ENCODE measurements at places on chromosomes 3 and 15.

DNA sequence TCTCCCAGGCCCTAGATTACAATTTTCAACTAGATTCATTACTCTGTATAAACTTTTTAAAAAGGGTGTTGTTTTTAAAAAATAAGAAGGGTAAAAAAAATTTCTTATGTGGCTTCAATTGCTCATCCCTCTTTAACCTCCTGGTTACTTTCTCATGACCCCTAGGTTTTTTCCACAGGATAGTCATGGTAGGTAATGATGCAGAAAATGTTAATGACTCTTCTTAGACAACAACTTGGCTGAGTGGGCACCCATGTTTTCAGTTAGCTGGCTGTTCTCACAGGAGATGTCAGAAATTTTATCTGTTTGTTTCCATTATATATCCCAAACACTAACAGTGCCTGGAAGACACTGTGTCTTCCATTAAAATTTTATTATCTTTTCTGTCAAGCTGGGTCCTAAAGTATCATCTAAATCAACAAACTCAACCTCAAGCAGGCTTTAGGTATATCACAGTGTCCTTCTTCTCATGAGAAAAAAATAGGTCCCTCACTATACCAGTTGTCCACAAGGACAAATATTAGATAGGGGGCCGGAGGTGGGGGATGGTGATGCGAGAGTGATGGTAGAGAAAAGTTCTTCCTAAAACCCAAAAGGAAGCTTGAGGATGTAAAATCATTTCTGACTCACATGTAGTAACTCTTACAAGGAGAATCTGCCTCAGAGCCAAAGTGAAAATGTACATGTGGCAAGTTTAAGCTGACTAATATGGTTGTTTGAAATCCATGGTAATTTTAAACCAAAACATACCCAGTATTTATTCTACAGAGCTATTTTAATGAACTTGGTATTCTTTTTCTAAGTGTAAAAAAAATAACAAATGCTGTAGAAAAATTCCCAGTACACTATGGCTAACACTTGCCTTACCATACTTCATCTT lies 43.3 kb downstream of the PLOD2 start:
- DNase-seq: no peak

- DNase-seq: no peak
Observed at GRCh38 chr3:100366424-100366823, 31.9 kb downstream of the NIT2 start.

GRCh38 chr3:119604878-119605277 lies 7.2 kb downstream of the PLA1A start:
- DNase-seq: no peak

DNA sequence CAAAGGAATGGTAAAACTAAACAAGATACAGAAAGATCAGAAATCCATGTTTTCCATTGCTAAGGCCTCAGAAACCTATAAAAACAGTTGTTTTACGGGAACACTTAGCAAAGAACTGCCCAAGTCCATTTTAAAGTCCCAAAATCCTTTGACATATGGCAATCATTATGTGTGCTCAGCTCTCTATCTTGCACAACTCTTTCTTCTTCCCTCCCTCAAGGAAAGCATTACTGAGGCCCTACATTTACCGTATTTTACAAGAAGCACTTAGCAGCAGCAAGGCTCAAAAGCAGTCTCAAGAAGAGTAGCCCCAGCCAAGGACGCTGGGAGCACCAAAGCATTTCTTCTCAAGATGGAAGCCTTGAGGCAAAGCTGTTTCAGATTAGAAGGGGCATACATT lies 169.6 kb upstream of the LRTM1 start:
- no peak for DNase-seq

DNA sequence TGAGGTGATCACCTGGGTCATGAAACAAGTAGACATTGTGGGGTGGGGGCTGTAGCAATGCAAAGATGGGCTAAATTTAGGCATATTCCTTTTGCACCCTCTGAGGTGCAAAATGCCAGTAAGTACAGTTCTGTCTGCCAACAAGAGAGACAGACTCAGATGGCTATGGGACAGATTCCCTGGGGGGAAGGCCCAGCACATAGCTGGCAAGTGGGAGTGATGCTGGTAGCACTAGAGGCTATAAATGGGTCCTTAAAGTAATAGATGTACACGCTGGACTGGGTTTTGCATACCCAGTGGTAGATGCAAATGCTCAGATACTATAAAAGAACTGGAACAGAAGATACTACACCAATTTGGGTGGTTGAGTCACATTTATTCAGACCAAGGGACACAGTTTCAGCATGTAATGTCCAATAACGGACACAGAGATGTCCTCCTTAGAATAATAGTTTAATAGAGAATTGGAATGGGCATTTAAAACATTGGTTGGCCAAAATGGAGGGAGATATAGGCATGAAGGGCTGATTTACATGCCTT lies 67.4 kb upstream of the RNU6-1 start:
- no peak for DNase-seq

DNA sequence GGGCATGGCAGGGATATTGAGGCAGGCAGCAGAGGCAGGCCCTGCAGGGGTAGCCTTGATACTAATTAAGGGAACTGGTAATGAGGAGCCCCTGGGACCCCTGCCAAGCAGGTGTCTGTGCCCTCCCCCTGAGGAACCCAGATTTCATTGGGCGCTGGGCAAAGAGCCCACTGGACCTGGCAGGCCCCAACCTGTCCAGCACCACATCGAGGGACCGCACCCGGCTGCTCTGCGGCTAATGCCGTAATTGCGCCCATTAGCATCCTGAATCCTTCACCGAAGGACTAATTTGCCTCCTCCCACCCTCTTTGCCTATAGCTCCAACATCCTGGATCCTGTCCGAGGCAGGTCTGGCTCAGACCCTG lies 13.7 kb upstream of the SEMA3B start:
- no peak for DNase-seq

DNA sequence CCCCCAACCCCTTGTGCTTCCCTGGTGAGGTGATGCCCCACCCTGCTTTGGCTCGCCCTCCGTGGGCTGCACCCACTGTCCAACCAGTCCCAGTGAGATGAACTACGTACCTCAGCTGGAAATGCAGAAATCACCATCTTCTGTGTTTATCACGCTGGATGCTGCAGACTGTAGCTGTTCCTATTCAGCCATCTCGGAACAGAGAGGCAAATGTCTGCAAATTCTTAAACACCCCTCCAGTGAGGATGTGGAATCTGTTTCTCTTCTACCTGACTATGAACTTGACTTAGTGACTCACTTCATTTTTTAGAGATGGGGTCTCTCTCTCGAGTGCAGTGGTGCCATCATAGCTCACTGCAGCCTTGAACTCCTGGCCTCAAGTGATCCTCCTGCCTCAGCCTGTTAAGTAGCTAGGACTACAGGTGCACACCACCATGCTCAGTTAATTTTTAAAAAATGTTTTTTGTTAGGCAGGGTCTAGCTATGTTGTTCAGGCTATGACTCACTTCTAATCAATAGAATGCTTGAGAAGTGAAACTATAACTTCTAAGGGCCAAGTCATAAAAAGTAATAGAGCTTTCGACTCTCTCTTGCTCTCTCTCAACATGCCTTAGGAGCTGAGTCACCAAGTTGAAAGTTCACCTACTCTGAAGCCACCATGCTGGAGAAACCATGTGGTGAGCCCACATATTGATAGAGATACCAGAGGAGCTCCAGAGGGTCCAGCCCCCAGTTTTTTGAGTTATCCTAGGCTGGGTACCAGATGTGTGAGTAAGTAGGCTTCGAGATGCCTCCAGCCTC lies 11.5 kb upstream of the PARP14 start:
- no peak for DNase-seq

DNA sequence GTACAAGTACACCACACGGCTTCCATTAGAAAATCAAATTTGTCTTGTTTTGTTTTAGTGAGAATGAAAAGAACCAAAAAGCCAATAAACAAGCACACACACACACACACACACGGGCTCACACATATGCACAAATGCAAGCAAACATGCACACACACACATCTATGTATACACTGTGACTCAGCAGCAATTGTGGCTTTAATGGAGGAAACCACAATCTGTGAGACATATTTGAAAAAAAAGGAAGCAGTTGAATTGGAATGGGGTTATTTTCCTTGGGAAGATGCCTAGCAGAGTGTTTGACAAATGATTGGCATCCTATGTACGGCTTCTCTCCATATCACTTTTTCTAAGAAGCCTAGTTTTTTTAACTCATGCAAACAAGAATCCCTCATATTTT lies 201.1 kb upstream of the ARRDC4 start:
- no peak for DNase-seq

- DNase-seq: peak; percentile 37
Observed at GRCh38 chr3:185659942-185660921, 74.1 kb downstream of the SENP2 start.

- DNase-seq: no peak
Observed at GRCh38 chr15:101326462-101327146, 31.6 kb upstream of the SNRPA1 start.

- no peak for DNase-seq
Observed at GRCh38 chr15:68431037-68431791, 749 bp downstream of the ITGA11 start.

DNA sequence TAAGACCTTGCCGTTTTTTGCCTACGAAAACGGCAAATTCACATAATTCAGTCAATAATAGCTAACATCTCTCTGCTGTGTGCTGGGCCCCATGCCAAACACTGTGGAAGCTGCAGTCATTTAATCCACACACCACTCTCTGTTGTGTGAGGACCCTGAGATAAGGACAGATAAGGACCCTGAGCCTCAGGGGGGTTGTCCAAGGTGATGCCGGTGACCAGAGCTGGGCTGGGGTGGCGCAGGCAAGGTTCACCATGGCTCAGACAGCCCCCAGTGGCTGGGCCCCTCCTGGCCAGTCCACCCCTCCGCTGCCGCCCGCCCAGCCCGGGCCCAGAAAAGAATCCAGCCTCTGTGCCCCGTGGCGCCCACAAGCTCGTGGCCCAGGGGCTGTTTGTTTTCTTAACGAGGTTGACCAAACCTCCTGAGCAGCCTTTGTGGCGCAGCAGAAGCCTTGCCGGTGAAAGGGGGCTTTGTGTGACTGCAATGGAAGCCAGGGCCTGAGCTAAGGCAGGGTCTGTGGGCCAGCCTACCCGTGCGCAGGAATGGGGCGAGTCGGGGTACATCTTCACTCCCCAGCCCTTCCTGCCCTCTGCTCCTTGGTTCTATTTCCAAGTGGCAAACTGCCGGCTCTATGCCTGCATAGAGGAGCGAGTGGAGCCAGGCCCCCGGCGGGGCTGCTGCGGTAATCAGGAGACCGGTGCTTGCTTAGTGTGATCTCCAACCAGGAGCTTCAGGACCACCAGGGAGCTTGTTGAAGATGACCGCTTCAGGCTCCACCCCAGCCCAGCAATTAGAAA lies 4.4 kb upstream of the SNX22 start:
- DNase-seq: no peak

DNA sequence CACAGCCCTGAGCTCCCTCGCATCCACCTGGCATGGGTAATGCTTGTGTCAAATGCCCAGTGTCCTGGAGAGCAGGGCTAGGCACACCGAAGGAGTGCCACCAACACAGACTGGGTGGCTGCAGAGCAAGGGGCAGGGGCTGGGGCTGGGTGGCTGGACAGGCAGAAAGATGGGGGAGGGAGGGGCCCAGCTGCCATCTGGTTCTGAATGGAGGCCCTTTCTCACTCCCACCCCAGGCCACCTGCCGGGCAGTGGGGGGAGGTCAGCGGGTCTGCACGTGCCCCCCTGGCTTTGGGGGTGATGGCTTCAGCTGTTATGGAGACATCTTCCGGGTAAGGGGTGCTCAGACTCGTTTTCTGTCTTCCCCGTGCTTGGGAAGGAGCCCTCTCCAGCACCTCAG lies 17.0 kb downstream of the STAB1 start:
- DNase-seq: no peak

- no peak for DNase-seq
Observed at GRCh38 chr3:196883361-196883760, 15.6 kb downstream of the SENP5 start.

DNA sequence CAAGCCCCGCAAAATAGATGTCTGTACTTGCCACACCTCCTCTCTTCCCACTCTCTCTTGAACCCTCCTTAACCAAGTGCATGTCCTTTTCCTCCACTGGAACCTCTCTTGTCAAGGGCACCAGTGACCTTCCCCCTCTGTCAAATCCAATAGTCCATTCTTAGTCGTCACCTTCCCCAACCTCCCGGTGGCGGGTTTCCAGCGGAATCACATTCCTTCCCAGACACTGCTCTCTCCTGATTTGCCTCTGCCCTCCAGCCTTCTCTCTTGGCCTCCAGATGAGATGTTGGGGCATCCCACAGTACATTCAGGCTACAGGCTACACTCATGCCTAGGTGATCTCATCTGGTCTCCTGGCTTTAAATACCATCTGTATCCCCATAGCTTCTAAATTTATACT lies 31.1 kb downstream of the SCN5A start:
- no peak for DNase-seq

GRCh38 chr3:187183210-187183862 lies 13.9 kb upstream of the RTP1 start:
- DNase-seq: no peak

DNA sequence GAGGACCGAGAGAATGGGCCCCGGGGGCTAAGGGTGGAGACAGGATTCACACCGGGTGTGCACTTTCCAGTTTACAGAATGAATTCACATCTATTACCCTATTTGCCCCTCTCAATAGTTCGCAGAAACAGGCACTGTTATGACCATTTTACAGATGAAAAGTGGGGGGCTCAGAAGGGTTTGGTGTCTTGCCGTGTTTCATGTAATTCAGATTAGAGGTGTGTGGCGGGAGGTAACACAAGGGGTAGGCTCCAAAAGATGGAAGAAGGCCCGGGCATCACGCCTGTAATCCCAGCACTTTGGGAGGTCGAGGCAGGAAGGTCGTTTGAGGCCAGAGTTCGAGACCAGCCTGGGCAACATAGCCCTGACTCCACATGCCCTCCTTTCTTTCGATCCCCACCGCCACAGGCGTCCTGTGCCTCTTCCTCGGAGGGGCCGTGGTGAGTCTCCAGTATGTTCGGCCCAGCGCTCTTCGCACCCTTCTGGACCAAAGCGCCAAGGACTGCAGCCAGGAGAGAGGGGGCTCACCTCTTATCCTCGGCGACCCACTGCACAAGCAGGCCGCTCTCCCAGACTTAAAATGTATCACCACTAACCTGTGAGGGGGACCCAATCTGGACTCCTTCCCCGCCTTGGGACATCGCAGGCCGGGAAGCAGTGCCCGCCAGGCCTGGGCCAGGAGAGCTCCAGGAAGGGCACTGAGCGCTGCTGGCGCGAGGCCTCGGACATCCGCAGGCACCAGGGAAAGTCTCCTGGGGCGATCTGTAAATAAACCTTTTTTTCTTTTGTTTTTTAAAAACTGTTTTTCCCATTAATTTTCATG lies 3.4 kb downstream of the DUOXA2 start:
- DNase-seq: no peak

DNA sequence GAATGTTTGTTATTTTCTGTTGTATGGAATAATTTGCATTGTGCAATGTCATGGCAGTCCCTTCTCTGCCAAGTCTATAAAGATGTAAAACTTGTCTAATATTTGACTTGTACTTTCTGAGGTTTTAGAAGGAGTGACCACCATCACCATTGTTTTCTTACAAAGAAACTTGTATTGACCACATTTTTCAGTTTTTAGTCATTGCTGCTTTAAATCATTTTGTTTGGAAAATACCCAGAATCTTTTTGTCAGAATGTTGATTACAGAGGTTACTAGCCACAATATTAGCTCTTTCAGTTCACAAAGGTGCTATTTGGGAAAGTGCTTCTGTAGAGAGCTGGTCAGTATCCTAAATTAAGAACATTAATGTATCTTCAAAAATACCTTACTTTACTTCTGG lies 532.4 kb upstream of the GBE1 start:
- DNase-seq: no peak
